GM12878 (cell line): ENCODE measurements at places on chromosomes 12 and 14. TPM values are rescaled to one million over a fixed set of nuclear protein-coding genes. Genes with fewer than 3 reads are reported as not detected.

KLHL33 gene
- polyA plus RNA-seq: 0.07 TPM in 1 of 2 replicates, not detected in the other

CLEC6A gene
- not detected in 2 replicates for polyA plus RNA-seq

INHBC gene
- 0.09 TPM in 1 of 2 replicates, not detected in the other for polyA plus RNA-seq

DNAI7 gene
- 0.29 TPM in 1 of 2 replicates, not detected in the other for polyA plus RNA-seq

SLC4A8 gene
- 1.6 and 2.7 TPM in 2 replicates for polyA plus RNA-seq

DHRS2 gene
- polyA plus RNA-seq: 1.8 and 2.2 TPM in 2 replicates

GRCh38 chr12:109115758-109116610 is at the start of gene ACACB:
ACACB (plus strand) TSS chr12:109116587; CDS start chr12:109139406, 22,819 bp downstream.
- no peaks in the 10 kb centered on the region for H3K4me1 ChIP-seq
- no peak within 1 kb of the TSS for H3K4me3 ChIP-seq
- no peaks in the 10 kb centered on the region for H3K27me3 ChIP-seq
- H3K36me3 ChIP-seq: peaks cover 2% of the 10 kb centered on the region; the same call in 1 of the 2 replicates
- H3K27ac ChIP-seq: no peak within 1 kb of the TSS

GRCh38 chr14:89330236-89331002 is 86.6 kb downstream of the FOXN3 start:
- H3K36me3 ChIP-seq: peaks cover 11% of the 10 kb centered on the region
- H3K27me3 ChIP-seq: no peaks in the 10 kb centered on the region
- H3K4me3 ChIP-seq: no peak overlapping the region; the same call in 1 of the 2 replicates
- H3K27ac ChIP-seq: peak overlapping the region; percentile 91

- no peaks in the 10 kb centered on the region for H3K36me3 ChIP-seq
- H3K27ac ChIP-seq: no peak overlapping the region
- H3K27me3 ChIP-seq: no peaks in the 10 kb centered on the region
- no peak for DNase-seq
Observed at GRCh38 chr12:45688183-45688582, 41.3 kb upstream of the ARID2 start.

DNA sequence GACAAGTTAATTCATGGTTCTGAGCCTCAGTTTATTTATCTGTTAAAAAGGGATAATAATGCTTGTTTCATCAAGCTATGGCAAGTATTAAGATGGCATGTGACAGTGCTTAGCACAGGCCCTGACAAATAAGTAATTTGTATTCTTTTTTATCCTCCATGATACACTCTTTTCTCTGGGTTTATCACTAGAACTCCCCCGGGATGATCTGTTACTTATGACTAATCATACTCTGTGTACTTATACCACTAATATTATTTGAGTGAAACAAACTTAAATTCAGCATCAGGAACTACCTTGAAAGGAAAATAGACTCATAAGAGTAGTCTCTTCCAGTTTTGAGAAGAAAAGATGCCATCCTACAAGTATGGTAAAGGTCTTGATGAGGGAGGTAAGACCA is 283.8 kb downstream of the PAWR start:
- no peaks in the 10 kb centered on the region for H3K36me3 ChIP-seq
- H3K27ac ChIP-seq: no peak overlapping the region
- no peak for DNase-seq
- no peaks in the 10 kb centered on the region for H3K27me3 ChIP-seq

DNA sequence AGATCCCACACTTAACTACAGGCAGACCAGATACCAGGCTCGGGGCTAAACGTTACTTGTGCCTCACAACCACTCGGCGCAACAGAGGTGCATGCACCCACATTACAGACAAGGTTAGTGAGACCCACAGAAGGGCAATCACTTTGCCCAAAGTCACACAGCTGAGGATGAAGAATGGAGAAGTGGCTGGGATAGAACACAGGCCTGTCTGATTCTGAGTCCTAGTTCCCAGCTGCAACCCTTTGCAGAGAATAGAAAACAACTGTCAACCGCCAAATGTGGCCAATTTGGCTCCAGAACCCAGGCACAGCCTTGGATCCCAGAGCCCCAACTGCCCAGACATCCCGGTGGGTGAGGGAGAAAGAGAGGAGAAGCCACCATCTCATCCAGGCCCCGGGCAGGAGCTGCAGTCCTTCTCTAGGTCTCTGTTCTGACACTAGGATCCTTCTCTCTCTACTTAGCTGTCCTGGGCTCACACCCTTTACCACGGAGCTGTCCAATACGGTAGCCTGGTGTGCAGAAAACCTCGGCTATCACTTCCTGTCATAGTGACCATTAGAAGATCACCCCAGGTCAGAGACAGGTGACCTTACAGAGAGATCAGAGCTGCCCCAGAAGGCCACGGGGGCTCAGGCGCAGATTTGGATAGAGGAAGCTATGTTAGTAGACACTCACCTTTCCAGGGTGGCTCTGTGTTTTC is 59.1 kb downstream of the FAM222A start:
- H3K4me1 ChIP-seq: no peaks in the 10 kb centered on the region
- DNase-seq: no peak
- H3K27ac ChIP-seq: no peak overlapping the region
- no peak overlapping the region for H3K4me3 ChIP-seq

DNA sequence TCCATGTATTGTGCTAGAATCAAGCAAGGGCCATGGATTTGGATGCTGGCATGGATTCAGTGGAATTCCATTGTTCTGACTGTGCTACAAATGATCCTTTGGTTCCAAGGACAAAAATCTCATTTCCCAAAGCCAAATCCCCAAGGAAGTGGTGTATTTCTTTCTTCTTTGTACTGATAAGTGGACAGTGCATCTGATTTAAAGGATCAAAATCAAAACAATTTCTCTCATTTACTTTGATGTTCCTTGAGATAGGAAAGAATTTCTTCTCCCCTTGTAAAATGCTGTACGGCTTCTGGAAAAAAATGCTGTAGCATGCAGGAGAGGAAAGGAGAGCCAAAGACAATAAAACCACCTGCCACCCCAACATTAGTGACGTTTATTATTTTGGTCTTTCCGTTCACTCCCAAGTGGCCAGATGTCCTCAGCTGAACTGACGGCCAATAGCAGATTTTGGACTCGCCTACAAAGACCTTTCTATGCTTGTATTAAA is 185.7 kb downstream of the PRKD1 start:
- no peaks in the 10 kb centered on the region for H3K27me3 ChIP-seq
- no peak overlapping the region for H3K27ac ChIP-seq
- DNase-seq: no peak

DNA sequence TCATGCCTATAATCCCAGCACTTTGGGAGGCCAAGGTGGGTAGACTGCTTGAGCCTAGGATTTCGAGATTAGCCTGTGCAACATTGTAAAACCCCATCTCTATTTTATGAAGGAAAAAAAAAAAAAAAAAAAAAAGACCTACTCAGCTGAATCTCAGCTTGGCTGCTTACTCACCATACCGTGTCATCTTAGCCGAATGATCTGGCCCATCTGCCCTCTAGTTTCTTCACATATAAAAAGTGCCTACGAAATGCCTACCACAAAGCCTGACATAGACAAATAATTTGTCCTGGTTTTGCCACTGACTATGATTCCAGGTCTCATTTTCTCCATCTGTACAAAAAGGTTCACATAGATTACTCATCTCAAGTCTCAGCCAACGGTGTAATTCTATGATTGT is 10.1 kb downstream of the DIABLO start:
- DNase-seq: no peak
- H3K4me1 ChIP-seq: no peaks in the 10 kb centered on the region
- no peak overlapping the region for H3K27ac ChIP-seq
- H3K4me3 ChIP-seq: no peak overlapping the region

- no peaks in the 10 kb centered on the region for H3K27me3 ChIP-seq
- no peak overlapping the region for H3K27ac ChIP-seq
- H3K4me3 ChIP-seq: no peak overlapping the region
- H3K4me1 ChIP-seq: no peaks in the 10 kb centered on the region
- no peaks in the 10 kb centered on the region for H3K36me3 ChIP-seq
Observed at GRCh38 chr12:29281371-29282005, 99.5 kb downstream of the ERGIC2 start.

DNA sequence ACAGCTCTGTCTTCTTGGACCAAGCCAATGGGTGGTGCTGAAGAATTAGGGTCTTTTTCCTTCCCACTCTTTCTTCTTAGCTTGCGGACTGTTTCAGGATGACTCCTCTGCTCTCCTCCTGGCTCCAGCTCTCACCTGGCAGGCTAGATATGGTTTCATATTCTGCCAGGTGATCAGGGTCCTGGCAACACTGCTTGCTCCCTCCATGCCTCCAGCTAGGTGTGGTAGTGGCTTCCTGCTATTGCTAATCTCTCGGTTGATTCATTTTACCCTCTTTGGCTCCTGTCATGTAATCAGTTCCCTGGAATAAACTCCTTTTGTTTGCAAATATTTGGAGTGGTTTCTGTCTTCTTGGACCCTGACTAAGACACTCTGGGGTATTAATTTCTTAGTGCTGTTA is 4.3 kb upstream of the GZMH start:
- peaks cover 19% of the 10 kb centered on the region for H3K4me1 ChIP-seq
- H3K4me3 ChIP-seq: no peak overlapping the region
- no peaks in the 10 kb centered on the region for H3K27me3 ChIP-seq
- no peak for DNase-seq
- H3K27ac ChIP-seq: no peak overlapping the region

DNA sequence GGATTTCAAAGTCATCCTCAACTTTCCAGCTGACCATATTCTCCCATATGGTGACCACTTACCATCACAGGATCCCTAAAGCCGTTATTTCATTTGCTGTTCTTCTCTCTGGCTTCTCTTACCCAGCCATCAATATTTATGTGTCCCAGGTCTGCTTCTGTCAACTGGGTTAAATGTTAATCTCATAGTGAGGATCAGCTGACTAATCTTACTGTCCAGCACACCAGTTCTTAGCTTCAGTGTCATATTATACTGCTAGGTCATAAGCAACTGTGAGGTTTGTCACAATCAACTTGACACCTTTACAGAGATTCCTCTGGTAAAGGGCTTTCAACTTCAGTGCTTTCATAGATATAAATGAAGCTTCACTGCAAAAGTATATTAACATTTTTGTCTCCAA is 294.4 kb downstream of the DIO2 start:
- no peak overlapping the region for H3K4me3 ChIP-seq
- H3K4me1 ChIP-seq: no peaks in the 10 kb centered on the region
- H3K27me3 ChIP-seq: no peaks in the 10 kb centered on the region
- H3K27ac ChIP-seq: no peak overlapping the region
- no peaks in the 10 kb centered on the region for H3K36me3 ChIP-seq

DNA sequence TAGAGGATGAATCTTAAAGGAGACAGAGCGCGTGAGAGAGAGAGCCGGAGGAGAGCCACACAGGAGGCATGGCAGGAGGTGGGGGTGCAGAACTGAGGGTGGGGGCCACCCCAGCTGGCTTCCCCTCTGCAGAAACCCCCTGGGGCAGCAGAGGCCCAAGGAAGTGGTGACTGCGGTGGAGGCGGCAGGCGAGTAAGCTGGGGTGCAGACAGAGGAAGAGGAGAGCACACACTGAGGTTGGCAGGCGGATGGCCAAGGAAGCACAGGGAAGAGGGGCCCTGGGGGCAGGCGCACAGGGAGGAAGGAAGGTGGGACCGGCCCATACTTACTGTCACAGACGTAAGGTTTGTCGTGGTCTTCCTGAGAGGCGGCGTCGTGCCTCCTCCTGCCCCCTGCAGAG is 179.8 kb downstream of the DPF3 start:
- H3K36me3 ChIP-seq: no peaks in the 10 kb centered on the region
- no peak overlapping the region for H3K27ac ChIP-seq
- no peak overlapping the region for H3K4me3 ChIP-seq
